Muscle of back (tissue), 13 donors: ENCODE measurements at places on chromosomes 7 and 10.

DNA sequence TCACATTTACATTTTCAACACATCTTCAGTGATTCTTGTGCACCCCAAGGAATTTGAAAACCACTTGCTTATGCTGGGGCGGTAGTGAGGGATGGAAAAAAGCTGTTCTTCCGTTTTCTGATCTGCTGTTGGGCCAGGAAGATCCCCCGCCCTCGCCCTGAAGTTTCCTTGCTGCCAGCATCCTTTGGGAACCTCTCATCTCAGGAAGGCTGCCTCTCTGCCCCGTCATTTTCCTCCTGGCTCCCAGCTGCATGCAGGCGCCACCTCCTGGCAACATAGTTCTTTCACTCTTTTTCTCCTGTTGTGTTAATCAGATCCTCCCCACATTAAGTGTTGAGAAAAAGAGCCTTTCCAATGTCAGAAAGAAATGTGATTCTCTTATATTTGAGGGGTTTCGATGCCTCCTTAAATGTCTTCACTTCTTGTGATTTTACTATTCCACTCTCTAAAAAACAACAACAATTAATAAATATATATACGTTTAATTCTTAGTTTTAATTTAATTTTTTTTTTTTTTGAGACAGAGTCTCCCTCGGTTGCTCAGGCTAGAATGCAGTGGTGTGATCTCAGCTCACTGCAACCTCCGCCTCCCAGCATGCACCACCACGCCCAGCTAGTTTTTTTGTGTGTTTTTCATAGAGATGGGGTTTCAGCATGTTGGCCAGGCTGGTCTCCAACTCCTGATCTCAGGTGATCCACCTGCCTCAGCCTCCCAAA, 122.9 kb downstream of the RALA start:
- peak; percentile 90 for DNase-seq

- DNase-seq: no peak
These were observed 94.8 kb upstream of the HDAC9 start for GRCh38 chr7:18400726-18401125.

DNA sequence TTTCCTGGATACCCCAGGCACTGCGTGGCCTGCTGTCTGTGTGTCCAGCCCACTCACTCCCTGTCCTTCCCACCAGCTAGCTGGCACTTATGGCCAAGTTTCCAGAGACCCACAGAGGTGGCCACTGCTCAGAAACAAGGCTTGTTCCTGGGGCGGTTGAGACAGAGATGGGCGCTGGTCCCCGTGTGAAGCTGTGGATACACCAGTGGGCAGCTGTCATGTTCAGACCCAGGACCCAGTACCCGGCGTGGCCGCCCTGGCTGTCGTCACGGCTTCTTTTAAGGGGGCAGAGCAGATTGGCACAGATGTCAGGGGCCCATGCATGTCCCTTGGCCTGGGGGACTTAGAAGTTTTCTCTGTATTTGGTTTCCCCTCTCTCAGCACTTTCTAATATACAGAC, 36.3 kb downstream of the FOXL3 start:
- DNase-seq: no peak

DNA sequence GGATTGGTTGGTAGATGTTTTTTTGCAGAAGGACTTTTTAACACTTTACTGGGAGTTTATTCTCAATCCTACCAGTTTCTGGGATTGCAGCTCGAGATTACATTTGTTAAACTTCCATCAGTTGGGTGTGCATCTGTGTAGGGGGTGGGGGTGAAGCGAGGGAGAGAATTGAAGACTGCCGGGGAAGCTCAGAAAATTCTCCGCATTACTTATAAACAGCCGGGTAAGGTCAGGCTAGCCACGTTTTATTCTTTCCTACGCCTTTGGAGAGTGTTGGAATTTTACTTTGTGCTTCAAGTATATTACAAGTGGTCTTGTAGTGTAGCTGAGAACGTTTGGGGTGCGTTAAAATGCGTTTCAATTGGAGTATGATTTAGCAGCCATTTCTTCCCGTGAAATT, 1.1 kb downstream of the PALS2 start:
- no peak for DNase-seq

DNA sequence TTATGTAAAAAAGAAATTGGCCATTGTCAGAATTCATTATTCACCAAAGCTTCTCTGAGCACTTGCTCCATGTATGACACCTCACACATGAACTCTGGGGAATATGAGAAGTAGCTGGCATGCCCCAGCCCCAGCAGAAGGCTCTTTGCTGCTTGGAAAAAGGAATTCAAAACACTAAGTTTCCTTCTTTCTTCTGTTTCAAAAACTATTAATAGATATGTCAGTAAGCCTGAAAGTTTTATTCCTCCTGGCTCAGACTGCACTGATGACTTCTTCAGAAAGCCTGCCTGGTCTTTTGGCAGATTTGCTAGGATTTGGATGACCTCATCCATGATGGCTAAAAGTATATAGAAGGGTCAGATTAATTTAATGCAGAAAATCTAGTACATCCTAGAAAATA, 511.0 kb downstream of the GFRA1 start:
- DNase-seq: peak; percentile 12

DNA sequence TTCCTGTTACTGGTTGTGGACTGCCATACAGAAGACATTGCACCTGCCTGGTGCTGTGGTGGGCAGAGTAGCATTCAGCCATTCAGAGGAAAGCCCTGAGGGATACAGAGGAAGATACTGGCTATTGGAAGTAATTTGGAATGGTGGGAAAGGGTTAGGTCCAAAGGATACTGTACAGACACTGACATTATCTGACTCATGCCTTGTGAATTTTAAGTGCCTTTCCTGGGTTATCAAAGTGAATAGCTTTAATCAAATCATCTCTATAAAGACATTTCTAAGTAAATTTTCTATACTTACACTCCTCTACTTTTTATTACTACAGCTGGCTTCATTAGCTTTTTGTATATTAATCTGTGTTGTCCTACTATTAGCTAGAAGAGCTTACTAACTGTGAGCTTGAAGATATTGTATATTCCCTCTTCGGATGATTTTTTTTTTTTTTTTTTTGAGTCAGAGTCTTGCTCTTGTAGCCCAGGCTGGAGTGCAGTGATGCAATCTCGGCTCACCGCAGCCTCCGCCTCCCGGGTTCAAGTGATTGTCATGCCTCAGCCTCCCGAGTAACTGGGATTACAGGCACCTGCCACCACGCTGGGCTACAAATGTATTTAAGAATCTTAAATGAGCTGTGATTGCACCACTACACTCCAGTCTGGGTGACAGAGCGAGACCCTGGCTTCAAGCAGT, 186.5 kb downstream of the ADK start:
- no peak for DNase-seq

DNA sequence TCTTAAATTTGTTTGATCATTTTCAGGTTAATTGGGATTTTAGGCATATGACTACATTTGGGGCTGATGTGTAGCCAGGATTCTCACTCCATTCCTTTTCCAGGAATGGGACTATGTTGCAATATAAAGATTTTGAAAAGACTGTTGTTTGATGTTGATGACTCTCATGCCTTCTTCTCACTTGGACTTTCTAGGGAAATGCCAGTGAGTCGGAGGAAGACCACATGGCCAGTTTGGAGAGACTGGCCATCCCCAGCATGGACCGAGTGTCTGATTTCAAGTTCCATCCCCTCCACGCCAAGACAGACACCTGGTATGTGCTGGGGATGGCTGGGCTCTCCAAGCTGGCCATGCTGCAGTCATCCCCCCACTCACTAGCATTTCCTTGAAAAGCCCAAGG, 5.5 kb downstream of the IGFBP3 start:
- DNase-seq: no peak

GRCh38 chr7:87561102-87561501, 39.6 kb downstream of the ABCB1 start:
- no peak for DNase-seq

- no peak for DNase-seq
These were observed 1069.9 kb downstream of the DNAJB9 start for GRCh38 chr7:109639561-109639960.

DNA sequence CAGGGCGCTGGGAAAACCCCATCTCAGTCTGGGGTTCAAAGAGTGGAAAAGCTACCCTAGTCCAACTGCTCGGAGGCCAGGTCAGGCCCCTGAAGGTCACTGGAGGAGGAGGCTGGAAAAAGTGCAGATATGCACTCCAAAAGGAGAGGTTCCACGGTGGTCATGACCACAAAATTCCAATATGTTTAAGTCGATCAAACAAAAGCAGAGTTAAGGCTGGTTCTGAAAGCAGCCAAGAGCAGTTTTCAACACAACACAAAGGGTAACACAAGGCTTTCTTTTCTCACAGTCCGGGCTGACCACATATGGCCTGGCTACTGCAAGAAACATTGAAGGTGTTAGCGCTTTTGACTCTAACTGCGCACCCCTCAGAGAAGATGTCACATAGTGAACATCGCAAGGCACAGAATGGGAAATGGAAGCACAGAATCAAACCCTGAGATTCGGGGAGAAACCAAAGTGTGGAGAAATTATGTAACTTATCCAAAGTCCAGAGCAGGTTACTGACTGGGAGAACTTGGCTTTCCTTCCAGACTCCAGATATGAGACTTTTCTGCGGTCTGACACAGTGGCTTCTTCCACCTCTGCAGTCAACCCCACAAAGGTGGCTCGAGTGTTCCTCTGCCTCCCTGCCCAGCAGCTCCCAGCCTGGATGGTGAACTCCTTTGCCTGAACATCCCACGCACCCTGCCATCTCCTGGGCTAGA, 1.3 kb upstream of the GRB10 start:
- DNase-seq: no peak

- peak; percentile 40 for DNase-seq
These were observed 639 bp downstream of the TSPAN13 start for GRCh38 chr7:16753932-16754855.

DNA sequence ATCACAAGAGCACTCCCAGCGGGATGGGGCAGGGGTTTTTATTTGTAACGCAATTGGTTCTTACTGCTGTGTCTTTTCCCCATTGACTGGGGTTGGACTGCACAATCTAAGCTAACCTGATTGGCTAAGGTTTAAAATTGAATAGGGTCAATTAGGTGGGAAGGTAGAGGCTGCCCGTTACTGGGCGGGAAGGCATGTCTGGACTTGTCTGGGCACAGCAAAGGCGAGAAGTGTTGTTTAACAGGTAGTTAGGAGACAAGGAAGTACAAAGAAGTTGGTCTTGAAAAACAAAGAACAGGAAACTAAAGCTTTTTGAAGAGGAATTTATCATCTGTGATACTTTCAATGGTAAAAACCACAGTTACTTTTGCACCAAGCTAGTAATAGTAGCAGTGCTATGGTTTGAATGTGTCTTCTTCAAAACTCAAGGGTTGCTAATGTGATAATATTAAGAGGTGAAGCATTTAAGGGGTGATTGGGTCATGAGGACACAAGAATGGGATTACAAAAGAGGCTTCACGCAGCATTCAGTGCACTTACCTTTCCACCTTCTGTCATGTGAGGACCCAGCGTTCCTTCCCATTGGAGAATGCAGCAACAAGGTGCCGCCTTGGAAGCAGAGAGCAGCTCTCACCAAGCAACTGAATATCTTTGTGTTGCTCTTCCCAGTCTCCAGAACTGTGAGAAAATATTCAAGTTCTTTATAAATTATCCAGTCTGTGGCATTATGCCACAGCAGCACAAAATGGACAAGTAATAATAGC, 875.5 kb upstream of the SORCS1 start:
- DNase-seq: no peak

DNA sequence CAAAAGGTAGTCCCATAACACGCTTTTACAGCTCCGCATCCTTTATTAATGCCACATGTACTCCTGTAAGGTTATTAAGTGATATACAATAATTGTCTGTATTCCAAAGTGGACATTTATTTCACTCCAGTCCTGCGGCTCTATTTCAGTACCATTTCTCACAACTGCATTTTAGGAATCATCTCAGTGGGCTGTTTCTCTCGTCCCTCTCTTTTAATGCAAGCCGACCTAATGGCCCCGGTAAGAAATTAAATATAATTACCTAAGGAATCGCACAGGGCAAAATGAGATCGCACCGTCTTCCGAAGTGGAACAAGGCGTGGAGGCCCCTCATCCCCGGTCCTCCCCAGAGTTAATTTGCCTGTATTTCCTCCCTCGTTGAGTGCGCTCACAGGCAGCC, 216.5 kb downstream of the RAB11FIP2 start:
- no peak for DNase-seq

GRCh38 chr10:117938104-117938503, 108.6 kb downstream of the RAB11FIP2 start:
- DNase-seq: no peak

GRCh38 chr7:19362099-19362498, 216.9 kb upstream of the FERD3L start:
- no peak for DNase-seq
